NB4 (cell line): ENCODE measurements at places on chromosomes 5 and 9.

DNA sequence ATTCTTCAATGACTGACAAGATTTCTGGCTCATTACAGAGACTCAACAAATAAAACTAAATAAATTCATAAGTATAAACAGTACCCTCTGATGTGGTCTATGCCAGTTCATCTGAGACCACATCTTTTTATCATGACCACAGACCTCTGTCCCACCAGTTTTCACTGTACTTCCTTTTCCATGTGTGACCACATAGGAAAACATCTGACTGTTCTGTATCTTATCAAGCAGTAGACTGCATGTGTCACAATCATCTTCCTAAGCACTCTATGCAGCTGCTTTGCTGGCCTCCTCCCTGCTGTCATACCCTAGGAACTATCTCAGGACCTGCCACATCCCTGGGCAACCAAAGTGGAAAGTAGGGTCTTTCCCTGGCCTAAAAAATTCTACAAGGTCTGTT lies 205.0 kb upstream of the ZNF462 start:
- DNase-seq, result no peak

- DNase-seq, result no peak
These were observed 30.6 kb upstream of the S1PR3 start for GRCh38 chr9:88960632-88961031.

GRCh38 chr9:128713941-128714573 lies 9.9 kb downstream of the ZDHHC12 start:
- no peak for DNase-seq

- DNase-seq, result no peak
These were observed 493.2 kb downstream of the BNC2 start for GRCh38 chr9:16377311-16377710.

- DNase-seq, result no peak
These were observed 666.8 kb downstream of the PTPRD start for GRCh38 chr9:9945966-9946365.
